ENCODE measurements at places on chromosomes 1 and 21.

DNA sequence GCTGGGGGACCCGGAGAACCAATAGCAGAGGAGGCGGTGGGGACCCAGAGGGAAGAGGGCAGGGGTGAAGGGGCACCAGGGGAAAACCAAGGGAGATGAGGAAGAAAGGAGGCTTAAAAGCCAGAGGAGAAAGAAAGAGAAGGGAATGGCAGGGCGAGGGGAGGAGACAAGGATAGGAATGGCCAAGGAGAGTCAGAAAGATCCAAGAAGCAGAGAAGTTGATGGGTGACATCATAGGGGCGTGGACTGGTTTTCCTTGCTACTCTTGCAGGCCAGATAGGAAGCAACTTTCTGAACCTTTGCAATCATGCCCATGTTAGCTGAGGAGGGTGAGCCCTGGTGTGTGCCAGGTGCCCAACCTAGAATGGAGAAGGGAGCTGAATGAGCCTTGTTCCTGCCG lies 5.4 kb downstream of the NPR1 start:
- no peak for DNase-seq

DNA sequence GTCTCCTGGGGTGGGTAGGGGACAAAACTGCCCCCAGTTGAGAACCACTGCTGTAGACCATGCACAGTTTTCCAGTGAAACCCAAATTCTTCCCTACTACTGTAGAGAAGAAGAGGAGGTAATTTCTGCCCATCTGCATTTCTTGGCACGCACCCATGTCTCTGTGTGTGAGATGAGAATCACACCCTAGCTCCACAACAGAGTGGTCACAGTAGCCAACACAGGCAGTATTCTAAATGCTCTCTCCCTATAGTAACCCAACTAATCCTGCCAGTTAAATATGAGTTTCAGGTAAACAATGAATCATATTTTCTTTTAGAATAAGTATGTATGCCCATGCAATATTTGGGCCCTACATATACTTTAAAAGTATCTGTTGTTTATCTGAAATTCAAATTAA lies 1.2 kb upstream of the CAPN2 start:
- DNase-seq, result no peak

DNA sequence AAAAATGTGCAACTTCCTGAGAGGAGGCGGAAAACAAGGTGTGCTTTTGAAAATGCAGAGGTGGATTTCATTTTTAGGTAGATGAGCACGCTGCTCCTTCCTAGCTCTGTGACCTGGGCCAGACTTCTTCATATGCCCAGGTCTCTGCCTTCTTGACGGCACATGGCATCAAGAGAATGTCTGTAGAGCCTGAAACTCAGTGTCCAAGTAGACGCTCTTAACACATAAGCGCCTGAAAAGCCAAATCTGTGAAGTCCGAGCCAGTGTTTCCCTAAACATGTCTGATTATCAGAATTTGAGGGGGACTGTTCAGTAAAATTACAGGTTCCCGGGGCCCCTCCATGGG lies 25.7 kb downstream of the FHAD1 start:
- DNase-seq, result no peak

- DNase-seq, result no peak
Measured at GRCh38 chr1:205015241-205015640, 27.8 kb upstream of the CNTN2 start.

GRCh38 chr1:90716552-90717355 lies at the start of gene BARHL2:
Gene BARHL2 (minus strand): TSS chr1:90717302. CDS start chr1:90717195, 107 bp downstream.
- DNase-seq, result no peak

Measured in stimulated activated CD4-positive, alpha-beta T cell treated with anti-CD3 and anti-CD28 coated beads, Interleukin-15, amount 100 ng/mL, for 1 hour (primary cell).